ENCODE measurements at places on chromosomes 5 and 9.

GRCh38 chr5:2653991-2654390 lies 97.5 kb downstream of the IRX2 start:
- ATAC-seq, result no peak

DNA sequence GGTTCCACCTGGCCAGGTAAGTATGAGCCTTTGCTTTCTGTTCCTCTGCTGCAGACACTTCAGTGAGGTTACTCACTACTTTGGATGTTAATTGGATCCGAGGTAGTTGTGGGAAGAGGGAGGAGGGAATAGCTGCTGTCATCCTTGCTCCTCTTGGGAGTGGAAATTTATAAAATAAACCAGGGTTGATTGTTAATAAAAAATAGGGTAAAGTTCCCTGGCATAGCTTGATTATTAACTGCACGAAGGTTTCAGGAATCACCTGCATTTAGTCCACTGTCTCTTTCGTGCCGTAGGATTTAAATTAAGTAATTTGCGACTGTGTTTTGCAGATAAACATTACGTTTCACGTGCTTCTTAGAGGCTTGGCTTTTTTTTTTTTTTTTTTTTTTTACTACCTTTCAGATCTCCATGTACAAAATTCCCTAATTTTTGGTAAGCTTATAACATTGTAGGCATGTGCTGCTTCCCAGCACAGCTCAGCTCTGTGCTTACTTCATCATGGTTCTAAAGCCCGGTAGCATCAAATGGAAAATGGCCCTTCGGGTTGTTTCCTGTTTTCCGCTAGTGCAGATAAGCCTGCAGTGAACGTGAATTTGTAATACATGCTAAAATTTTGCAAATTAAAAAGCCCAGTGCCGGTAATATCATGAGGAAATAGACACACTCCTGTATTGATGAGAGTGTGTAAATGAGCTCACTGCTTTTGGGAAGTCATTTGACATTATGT lies 26.9 kb upstream of the LTC4S start:
- no peak for ATAC-seq

- no peak for ATAC-seq
Measured at GRCh38 chr5:107301999-107302398, 368.7 kb downstream of the EFNA5 start.

DNA sequence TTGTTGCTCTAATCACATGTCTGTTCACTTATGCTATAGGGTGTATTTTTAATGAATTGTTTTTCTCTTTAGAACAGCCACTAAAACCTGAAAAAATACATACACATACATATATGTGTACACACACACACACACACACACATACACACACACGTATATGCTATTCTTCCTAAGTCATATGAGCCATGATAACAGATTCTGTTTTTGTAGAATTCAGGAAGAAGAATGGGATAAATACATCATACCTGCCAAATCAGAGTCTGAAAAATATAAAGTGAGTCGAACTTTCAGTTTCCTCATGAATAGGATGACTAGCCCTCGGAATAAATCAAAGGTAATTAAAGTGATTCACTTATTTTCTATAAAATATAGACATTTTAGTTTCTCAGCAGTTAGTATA lies 231.4 kb downstream of the ARHGEF28 start:
- ATAC-seq, result no peak

DNA sequence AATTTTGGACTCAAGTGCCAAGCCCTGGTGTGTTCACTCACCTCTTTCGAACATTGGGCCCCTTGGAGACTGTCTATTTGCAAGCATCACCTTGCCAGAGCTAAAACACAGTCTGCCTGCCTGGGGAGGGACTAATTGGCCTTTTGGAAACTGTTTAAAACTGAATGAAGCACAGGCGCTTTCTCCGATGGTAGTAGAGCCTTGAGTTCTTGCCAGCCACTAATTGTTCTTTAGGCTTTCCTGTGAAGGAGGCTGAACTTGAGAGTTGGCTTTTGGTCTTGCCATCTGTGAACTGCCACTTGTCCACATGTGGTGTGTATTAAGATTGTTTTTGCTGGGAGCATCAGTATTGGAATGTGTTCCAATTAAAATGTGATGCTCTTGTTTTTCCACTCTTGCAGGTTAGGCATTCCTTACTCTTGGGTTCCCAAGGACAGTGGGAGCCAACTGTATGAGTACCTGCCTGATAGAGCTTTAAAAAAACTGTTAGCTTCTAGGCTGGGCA lies 26.0 kb downstream of the GARNL3 start:
- ATAC-seq, result no peak

GRCh38 chr5:155200608-155201007 lies 187.1 kb downstream of the KIF4B start:
- no peak for ATAC-seq

- no peak for ATAC-seq
Measured at GRCh38 chr5:148595697-148596096, 58.6 kb downstream of the HTR4 start.

- no peak for ATAC-seq
Measured at GRCh38 chr9:132461281-132461896, 51.4 kb downstream of the CFAP77 start.

DNA sequence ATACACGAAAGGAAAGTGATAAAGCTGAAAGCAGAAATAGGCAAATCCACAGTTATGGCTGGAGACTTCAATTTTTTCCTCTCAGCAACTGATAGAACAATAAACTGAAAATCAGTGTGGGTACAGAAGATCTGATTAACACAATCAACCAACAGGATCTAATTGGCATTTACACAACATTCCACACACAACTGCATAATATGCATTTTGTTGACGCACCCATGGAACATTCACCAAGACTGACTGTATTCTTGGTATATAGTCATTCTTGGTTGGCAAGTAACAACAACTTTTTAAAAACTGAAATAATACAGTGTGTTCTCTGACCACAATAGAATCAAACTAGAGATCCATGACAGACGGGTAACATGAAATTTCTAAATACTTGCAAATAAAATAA lies 218.7 kb upstream of the S1PR3 start:
- ATAC-seq, result no peak

DNA sequence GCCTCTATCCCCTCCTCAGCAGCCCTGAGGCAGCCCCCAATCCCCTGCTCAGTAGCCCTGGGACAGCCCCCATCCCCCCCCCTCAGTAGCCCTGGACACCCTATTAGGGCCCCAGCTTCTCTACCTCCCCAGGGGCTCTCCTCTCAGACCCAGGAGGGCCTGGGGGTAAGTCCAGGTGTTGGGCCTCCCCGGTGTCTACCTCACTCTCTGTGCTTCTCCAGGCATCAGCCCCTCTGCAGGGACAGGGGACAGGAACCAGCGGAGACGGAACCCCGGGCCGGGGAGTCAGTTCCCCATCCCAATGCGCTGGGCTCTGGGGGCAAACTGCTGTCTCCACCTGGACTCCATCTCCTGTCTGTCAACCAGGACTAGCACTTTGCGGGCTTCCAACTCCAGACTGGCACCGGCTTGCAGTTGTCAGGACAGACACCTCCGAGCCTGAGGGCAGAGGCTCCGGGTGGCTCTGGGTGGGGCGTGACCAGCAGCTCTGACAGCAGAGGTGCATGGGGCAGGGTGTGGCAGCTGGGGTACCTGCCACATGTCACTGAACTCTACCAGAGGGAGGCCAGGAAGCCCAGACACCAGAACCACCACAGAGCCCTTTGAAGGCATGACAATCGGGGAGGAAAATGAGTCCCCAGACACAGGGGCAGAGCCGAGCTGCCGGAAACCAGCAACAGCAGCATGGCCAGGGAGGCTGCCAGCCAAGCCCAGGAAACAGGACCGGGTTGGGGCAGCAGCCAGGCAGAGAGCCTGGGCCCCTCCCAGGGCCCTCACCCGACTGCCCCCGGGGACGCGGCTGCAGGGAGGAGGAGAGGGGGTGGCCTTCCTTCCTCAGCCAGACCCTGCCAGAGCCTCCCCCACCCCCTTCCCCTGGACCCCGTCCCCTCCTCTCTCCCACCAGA lies 17.7 kb upstream of the UBAC1 start:
- ATAC-seq, result peak; percentile 25

DNA sequence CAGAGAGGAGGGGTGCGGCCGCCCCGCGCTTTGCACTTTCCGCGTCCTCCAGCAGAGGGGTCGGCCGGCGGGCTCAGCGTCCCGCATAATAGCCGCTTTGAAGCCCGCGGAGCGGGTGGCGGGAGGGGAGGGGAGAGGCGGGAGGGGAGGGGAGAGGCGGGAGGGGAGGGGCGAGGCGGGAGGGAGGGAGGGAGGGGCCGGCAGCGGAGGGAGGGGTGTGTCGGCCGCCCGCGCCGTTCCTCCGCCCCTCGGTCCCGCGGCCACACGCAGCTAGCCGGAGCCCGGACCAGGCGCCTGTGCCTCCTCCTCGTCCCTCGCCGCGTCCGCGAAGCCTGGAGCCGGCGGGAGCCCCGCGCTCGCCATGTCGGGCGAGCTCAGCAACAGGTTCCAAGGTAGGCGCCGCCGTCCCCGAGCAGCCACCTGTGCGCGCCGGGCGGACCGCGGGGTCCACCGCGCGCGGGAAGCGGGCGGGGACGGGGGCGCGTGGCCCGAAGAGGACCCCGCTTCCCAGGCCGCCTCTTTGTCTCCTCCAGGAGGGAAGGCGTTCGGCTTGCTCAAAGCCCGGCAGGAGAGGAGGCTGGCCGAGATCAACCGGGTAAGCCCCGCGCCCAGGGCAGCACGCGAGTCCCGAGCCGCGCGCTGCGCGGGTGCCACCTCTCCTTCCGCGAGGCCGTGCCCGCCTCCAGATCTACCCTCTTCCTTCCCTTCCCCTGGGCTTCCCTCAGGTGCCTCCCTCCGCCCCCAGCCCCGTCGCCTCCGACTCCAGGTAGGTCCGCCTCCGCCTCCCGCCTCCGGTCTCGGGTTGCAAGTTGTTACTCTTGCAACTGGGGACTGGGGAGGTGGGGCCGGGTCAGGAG lies at the start of gene AIF1L:
TSS of gene AIF1L (plus strand) at position 263 of the 857 bp plus-strand sequence. CDS start at position 362, 99 bp downstream.
- peak; percentile 35 for ATAC-seq

DNA sequence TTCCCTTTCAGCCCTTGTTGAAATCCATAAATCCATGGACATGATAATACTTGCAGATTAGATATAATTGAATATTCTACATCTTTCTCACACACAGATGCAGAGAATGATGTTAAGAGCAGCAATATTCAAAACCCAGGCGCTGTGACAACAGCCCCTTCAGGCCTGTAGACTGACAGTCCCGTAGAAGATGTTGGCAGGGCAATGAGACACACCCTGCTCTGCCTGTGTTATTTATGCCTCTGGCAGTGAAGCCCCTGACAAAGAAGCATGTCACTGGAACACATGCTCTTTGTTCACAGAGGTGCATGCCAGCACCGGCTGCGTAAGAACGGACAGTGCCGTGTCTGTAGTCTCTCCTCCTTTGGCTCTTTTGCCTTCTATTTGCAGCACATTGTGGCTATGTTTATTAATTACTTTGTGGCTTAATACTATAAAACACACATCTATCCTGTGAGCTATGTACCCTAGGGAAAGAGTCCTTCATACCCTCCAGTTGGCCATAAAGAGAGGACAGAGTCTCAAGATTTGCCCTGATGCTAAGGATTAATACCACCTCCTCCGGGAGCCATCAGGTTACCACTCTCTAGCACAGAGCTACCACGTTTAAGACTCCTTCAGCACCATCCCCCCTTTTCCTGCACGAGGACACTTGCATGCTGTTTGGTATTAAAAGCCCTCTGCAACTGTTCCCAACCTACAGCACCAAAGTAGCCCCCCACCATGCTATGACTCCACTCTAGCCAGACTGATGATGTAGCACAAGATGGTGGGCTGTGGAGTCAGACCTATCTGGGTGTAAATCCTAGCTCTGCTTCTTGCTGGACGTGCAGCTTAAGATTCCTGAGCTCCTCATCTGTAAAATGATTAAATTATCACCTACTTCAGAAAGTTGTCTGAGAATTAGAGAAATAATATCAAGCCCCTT lies 2.0 kb upstream of the ANP32B start:
- ATAC-seq, result no peak

GRCh38 chr5:2149195-2149539 lies 266.4 kb upstream of the IRX4 start:
- no peak for ATAC-seq

DNA sequence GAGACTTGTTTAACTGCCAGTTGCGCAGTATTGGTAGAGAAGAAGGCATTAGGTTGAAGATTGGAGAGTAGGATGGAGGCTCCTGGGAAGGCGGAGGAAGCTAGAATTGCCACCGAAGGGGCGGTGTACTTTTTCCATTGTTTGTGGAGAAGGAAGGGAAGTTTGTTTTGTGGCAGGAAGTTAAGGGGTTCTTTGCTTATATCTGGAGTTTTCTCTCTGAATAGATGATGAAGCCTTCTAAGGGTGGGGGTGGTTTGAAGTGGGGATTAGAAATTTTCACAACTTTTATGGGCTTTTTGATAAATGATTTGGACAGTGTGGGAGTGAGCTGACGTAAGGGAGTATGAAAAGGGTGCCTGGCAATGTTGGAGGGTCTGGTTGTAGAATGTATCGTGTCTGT lies 59.3 kb downstream of the SNX30 start:
- no peak for ATAC-seq

DNA sequence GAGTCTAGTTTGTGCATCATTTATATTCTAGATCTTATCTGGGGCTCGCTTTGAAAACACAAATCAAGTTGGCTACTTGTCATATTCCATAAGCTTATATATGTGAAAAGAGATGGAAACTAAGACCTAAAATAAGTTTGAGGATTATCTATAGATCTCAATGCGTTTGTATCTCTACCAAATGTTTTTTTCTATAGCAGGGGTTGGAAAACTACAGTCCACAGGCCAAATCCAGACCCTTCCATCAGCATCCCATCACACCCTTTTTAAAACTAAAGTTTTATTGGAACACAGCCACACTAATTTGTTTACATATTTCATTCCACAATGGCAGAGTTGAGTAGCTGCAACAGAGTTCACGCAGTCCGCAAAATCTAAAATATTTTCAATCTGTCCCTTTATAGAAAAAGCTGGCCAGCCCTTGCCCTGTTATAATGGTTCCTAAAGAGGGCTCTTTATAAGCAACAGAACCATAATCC lies 230.0 kb downstream of the ADAMTSL1 start:
- ATAC-seq, result no peak

DNA sequence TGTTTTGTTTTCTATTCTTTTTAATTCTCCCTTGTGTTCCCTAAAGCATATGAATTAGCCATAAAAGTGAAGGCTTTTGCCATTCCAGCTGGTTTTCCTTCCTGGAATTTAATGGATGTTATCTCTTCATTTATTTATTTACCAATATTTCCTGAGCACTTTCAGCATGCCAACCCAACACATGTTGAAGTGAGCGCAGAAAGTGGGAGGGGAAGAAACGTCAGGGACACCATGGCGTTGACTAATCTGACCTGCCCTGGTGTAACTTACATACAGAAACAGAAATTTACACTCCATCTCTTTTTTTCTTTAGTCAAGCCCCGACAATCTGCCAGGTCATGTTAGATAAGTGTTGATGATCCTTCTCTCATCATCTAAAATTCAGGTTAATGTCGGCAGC lies 247.5 kb downstream of the PCSK5 start:
- no peak for ATAC-seq

DNA sequence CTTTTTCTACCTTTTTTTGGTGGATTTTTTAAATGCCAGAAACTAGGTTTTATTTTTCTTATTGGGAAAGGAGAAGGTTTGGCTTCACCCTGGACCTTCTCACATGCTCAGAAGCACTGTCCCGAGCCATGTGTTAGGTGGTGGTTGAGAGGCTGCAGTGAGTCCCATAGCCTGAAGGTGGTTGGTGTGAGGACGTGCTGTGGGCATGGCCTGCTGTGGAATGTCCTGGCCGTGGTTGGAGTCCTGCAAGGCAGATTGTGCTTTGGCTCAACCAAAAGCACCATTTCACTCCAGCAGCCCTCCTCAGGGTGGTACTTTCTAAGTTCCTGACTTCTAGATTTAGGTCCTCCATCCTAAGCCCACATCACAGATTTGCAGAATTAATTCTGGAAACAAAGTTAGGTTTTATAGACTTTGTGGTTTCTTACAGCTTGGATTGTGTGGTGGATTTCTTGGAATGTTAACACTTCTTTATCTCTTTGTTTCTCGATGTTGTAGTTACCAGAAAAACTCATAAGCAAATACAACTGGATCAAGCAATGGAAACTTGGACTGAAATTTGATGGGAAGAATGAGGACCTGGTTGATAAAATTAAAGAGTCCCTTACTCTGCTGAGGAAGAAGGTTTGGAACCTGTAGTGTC lies 22.6 kb downstream of the OTULIN start:
- ATAC-seq, result no peak
